NCI-H1048 (cell line): ENCODE measurements at places on chromosomes 12 and 14.
A peak's percentile ranks its signal among the peaks of the same experiment; 100 is the strongest.

DNA sequence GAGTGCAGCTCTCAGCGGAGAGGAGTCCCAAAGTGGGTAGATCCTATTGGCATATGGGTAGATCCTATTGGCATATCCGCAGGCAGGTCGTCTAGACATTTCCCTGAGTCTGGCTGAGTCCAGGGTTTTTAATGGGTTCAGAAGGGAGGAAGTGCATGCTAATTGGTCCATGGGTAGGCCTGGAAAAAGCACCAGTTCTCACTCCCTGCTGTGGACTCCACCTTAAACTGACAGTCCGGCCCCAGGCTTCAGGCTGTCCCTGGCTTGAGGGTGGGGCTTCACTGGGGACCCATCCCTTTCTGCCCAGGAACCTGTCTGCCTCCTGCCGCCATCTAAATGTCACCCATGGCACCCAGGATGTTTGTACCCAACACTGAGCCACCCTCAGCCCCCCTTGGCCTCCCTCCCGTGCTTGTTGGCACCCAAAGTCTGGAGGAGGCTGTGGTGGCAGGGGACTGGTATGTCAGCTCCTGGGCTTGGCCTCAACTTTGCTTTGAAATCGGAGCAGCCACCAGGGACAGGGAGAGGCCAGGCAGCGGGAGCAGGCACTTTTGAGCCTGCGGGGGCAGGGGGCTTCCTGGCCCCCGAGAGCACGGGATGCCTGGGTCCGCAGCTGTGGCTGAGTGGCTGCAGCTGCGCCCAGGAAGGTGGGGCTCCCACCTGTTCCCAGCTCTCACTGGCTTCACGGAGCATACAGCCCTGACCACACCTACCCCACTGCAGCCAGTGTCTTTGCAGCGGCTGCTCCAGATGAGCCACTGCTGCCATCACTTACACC lies 29.6 kb upstream of the YAF2 start:
- no peak for DNase-seq

DNA sequence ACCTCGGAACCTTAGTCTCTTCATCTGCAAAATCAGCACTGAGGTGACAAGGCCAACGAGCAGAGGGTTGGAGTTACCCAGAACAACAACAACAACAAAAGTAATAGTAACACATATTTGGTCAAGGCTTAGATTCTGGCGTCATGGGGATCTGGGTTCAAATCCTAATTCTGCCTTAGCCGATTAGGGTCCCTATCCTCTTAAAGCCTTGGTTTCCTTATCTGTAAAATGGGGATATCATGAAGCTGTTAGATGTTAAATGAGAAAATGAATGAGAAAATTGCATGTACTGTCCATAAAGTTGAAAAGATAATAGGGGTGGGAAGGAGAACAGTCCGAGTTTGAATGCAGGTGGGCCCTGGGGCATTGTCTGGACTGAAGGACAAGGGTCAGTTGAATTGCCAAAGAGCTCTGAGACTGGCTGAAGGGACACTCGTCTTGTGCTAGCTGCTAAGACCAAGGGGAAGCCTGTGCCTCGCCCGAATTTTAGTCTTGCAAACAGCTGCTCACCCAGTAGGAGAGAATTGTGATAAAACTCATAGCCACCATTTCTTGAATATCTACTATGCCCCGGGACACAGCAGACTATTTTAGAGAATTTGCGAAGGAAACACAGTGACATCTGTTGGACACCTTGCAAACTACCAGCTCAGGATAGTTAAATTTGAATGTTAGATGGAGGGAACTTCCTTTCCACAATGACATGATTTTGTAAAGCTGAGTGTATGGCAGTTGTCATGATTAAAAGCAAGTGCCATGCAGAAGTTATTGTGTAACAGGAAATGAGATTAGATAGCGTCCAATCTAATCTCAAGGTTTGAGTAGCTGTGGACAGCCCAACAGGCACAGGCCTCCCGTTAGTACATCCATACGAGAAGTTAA lies 6.8 kb upstream of the HNF1A start:
- DNase-seq: peak; percentile 25

DNA sequence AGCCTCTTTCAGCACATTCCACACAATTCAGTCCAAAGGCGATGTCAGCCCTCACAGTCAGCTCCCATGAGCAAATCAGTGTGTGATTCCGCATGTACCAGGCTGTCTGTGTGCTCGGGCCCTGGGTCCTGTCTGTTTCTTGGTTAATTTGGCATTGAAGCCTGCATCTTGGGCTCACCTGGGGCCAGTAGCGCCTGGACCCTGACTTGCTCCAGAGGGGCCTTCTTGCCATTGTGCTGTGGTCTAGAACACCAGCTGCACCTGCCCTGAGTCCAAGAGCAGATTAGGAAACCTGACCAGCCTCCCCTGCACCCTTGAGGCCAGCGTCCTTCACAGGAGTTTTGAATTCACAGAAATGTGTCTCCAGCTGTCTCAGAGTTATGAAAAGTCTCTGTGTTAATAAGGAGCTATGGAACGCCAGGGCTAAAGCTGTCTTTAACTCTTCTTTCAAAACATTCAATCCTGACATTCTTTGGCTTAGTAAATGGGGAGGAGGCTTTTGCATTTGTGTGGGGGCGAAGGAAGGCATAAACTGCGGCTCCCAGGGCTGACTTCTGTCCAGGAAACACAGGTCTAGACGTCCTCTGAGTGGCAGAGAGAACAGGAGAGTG lies 102.2 kb downstream of the ARF6 start:
- DNase-seq: no peak

DNA sequence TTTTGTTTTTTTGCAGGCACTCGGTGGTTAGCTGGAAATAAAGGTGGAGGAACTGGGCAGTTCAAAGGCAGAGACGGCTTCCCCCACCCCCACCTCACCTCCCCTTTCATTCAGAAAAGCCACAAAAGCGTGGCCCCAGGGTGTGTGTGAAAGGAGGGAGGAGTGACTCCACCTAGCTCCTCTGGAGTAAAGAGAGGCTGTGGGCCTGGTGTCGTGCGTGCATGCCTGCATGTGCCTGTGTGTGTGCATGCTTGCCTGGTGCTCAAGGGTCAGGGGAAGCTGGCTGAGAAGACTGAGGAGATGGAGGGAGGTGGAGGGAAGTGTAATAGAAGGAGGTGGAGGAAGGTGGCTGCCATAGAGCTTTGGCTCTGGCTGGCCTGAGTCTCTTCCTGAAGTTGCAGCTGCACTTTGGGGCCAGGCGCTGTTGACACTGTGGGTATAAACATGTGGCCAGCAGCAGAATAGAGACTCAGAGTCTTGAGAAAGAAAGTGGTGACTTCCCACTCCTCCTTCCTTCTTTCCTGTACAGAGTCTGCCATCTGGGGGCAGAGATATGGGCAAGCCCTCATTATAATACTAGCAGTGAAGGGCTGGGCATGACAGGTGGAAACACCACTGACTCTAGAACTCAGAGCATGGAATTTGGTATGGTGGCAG lies 36.9 kb upstream of the SINHCAF start:
- no peak for DNase-seq

DNA sequence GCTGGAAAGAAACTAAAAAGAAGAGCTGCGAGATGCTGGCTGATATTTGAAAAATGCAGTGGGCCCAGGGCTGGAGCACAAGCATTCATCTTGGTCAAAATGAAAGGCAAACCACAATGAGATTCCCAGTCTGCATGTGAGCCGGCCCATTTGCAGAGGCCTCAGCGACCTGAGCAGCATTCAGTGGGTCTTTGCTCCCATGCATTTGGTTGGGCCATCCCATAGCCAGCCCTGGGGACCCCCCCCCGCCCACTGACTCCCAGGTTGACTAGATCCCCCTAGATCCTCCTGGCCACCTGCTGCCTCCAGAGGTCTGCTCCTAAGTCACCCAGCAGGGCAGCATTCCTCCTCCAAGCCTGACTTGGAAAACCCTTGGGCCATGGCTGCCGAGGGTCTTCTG lies 59.8 kb downstream of the PRMT8 start:
- no peak for DNase-seq

DNA sequence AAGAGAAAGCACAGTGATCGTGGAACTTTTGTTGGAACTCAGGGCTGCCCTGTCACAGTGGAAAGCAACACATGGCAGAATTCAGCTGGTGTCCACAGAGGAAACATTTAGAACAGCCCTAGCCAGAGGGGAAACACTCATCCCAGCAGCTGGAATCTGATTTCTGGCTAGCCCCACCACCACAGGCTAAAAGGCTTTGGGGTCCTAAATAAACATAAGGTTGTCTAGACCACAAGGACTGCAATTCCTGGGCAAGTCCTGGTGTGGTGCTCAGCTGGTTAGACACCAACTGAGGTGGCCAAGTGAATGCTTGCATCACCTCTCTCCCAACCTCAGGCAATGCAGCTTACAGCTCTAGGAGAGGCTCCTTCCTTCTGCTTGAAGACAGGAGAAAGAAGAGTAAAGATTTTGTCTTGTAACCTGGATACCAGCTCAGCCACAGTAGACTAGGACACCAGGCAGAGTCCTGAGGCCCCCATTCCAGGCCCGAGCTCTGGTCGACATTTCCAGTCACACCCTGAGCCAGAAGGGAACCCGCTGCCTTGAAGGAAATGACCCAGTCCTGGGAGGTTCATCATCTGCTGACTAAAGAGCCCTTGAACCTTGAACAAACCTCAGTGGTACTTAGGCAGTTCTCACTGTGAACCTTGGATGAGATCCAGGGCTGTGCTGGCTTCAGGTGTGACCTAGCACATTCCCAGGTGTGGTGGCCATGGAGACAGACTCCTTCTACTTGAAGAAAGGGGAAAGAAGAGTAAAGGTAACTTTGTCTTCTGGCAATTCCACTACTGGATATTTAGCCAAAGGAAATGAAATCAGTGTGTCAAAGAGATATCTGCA lies 85.4 kb upstream of the PLXNC1 start:
- DNase-seq: no peak

DNA sequence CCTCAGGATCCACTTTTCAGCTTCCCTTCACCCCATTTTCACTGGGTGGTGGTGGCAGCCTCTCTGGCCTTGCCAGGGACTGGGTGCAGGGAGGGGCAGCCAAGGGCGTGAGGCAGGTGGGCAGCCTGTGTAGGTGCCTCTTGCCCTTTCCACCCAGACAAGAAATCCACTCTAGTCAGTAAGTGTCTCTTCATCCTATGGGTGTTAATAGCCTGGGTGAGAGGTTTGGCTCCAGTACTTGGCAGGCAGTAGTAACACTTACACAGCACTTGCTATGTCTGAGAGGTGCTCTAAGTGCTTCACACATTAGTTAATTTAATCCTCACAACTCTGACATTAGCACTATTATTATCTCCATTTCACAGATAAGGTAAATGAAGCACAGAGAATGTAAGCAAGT lies 171.9 kb downstream of the EMP1 start:
- no peak for DNase-seq

DNA sequence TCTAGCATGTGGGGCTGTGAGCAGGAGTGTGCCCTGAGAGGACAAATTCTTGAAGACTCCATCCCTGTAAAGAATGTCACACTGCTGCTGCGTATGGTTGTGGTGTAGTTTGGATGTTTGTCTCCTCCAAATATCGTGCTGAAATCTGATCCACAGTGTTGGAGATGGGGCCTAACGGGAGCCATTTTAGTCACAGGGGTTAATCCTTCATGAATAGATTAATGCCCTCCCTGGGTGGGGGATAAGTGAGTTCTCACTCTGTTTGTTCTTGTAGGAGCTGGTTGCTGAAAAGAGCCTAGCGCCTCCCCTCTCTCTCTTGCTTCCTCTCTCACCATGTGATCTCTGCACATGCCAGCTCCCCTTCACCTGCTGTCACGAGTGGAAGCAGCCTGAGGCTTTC lies 94.5 kb upstream of the VASH1 start:
- no peak for DNase-seq

GRCh38 chr12:121748218-121748570 lies 35.6 kb downstream of the TMEM120B start:
- DNase-seq: no peak

DNA sequence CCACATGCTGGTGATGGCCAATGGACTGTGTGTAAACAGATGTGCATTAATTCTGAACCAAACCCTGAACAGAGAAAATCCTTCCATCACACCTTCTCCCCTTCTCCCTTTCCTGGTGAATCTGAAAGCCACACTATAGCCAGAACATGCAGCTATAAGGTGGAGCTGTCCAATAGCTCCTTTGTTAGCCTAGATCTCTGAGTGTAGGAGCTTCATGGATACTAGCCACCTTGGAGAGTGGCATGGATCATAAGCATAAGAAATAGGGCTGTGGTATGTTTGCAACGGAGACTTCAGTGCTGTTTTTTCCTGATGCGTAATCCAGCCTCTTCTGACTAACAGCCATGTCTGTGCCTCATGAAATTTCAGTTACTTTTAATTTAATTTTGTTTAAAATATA lies 364.5 kb downstream of the BTG1 start:
- DNase-seq: no peak

DNA sequence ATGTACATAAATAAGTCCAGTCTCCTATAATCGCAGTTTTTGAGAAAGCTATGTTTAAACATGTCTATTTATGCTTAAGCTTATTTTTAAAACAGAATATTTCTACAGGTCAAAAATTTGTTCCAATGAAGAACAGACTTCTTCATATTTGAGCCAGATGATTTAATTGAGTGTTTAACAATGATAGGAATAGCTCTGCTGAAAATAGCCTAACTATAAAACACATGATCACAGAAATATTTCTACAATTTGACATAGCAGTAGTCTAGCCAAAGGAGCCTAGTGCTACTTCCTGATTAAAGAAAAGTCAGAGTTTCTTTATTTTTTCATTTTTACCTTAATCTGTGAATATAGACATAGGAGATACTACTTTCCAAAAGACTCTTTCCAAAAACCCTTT lies 29.4 kb downstream of the DCP1B start:
- DNase-seq: no peak

DNA sequence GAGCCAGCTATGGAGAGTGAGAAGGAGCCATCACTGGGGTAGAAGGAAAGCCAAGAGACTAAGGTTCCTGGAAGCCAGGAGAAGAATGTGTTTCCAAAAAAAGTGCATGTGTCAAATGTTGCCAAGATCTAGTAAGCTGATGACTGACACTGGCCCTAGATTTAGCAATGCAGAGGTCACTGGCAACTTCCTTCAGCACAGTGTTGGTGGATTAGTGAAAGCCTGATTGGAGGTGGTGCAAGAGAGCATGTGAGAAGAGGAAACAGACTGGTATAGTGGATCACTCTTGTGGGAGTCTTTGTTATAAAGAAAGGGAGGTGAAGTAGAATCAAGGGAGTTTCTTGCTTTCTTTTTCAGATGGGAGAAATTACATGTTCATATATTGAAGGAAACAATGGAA lies 34.1 kb upstream of the CHGA start:
- DNase-seq: no peak

GRCh38 chr14:89366864-89367778 lies 49.9 kb downstream of the FOXN3 start:
- no peak for DNase-seq

GRCh38 chr12:120098756-120099470 lies 17.6 kb downstream of the RAB35 start:
- no peak for DNase-seq

DNA sequence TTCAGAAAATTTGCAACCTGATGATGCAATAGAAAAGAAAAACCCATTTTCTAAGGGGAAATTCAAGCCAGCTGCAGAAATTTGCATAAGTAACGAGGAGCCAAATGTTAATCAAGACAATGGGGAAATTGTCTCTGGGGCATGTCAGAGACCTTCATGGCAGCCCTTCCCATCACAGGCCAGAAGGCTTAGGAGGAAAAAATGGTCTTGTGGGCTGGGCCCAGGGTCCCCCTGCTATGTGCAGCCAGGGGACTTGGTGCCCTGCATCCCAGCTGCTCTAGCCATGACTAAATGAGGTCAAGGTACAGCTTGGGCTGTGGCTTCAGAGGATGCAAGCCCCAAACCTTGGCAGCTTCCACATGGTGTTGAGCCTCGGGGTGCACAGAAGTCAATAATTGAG lies 28.2 kb upstream of the AVPR1A start:
- no peak for DNase-seq
